SJSA1 (cell line): ENCODE measurements at places on chromosomes 5 and 9. TPM values are rescaled to one million over a fixed set of nuclear protein-coding genes. Genes with fewer than 3 reads are reported as not detected.

Gene CRAT
- total RNA-seq: 8.9 and 20.3 TPM in 2 replicates

Gene DIAPH1
- total RNA-seq: 44.5 and 48.7 TPM in 2 replicates

Gene GLRA1
- total RNA-seq: not detected in 2 replicates

DNA sequence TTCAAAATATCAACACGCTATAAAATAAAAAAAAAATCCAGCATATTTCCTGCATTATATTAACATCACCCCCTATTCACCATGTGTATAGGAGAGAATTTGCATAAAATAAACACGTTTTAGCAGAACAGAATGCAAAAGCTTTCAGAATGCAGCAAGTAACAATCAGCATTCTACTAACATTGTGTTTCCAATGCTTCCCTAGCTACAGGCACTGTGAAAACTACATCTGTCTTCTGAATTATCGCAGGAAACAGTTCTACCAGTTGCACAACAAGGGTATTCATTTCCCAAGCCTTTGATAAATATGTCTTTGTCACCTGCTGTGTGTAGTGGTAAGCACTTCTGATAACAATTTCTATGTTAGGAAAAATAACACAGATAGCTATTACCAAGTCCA, 1015.8 kb downstream of the CDH18 start:
- H3K36me3 ChIP-seq: no peaks in the 10 kb centered on the region
- no peaks in the 10 kb centered on the region for H3K4me1 ChIP-seq
- no peak overlapping the region for H3K4me3 ChIP-seq
- H3K27ac ChIP-seq: no peak overlapping the region
- no peaks in the 10 kb centered on the region for H3K27me3 ChIP-seq

GRCh38 chr5:10584714-10585517, 21.0 kb downstream of the ANKRD33B start:
- H3K4me1 ChIP-seq: peaks cover 21% of the 10 kb centered on the region
- no peak overlapping the region for H3K27ac ChIP-seq
- no peak for DNase-seq
- peaks cover 4% of the 10 kb centered on the region; the same call in 1 of the 2 replicates for H3K36me3 ChIP-seq
- no peaks in the 10 kb centered on the region for H3K27me3 ChIP-seq
- no peak overlapping the region for H3K4me3 ChIP-seq

- no peak for DNase-seq
- H3K4me3 ChIP-seq: no peak overlapping the region
Observed at GRCh38 chr9:132366481-132366880, 11.7 kb upstream of the SETX start.

GRCh38 chr5:92637247-92637646, 943.8 kb downstream of the NR2F1-AS1 start:
- no peak overlapping the region for H3K4me3 ChIP-seq
- H3K27me3 ChIP-seq: no peaks in the 10 kb centered on the region
- H3K36me3 ChIP-seq: no peaks in the 10 kb centered on the region
- H3K4me1 ChIP-seq: peaks cover 7% of the 10 kb centered on the region

DNA sequence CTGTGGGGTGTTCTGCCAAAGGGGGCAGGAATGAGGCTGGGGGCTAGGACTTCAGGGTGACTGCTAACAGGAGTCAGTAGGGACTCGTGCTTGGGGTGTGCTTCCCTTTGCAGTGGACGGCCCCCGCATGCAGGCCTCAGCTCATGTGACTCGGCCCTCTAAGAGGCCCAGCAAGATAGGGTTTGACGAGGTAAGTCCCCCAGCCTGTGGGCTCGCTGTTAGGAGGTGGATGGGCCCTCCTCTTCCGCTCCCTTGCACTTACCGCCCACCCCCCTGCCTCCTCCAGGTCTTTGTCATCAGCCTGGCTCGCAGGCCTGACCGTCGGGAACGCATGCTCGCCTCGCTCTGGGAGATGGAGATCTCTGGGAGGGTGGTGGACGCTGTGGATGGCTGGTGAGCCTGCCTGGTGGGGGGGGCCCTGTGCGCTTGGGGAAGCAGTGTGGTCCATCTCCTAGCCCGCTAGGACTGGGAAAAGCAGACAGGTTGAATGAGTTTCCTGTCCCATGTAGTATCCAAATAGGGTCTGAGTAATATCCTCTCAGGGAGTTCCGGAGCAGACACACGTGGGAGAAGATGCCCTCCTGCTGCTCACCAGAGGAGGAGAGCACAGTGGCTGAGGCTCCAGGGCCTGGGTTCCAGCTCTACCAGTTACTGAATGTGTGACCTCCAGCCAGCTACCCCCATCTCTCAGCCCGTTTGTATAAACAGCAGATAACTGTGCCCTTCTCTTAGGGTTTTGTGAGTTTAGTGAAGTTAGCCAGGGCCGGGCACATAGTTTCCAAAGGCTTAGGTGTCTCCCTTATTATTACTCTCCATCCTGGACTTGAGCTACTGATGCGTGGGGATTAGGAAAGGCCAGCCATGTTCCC, 8.2 kb downstream of the CERCAM start:
- H3K27me3 ChIP-seq: no peaks in the 10 kb centered on the region
- no peak for DNase-seq
- H3K27ac ChIP-seq: no peak overlapping the region
- H3K4me3 ChIP-seq: no peak overlapping the region
- no peaks in the 10 kb centered on the region for H3K4me1 ChIP-seq
- H3K36me3 ChIP-seq: no peaks in the 10 kb centered on the region

- H3K27ac ChIP-seq: no peak overlapping the region
- H3K36me3 ChIP-seq: no peaks in the 10 kb centered on the region
- no peak for DNase-seq
- no peaks in the 10 kb centered on the region for H3K4me1 ChIP-seq
Observed at GRCh38 chr5:66529182-66529581, 67.0 kb upstream of the MAST4 start.

GRCh38 chr5:141354900-141355469, at the start of gene PCDHGA4:
TSS of gene PCDHGA4 (plus strand) at chr5:141355021. CDS start at chr5:141355108, 87 bp downstream.
- H3K27ac ChIP-seq: no peak within 1 kb of the TSS
- DNase-seq: no peak
- H3K4me1 ChIP-seq: no peaks in the 10 kb centered on the region
- H3K36me3 ChIP-seq: no peaks in the 10 kb centered on the region
- H3K4me3 ChIP-seq: no peak within 1 kb of the TSS
- H3K27me3 ChIP-seq: no peaks in the 10 kb centered on the region

DNA sequence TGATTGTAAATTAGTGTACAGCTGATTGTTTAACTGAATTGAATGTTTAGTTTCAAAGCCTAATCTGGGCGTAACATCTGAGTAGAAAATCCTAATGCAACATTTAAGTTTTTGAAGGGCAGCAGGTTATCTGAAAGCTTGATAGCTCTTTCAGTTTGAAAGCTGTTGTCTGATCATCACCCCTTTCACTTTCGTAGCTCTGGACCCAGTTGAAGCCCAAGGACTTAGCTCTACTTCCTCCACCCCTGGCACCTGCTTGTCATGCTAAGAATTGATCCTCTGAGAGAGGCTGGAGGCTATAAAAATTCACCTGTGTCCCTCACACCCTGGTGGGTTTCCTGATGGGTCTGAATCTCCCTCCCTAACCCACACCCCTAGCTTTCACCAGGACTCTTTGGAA, 86.0 kb downstream of the ZFAND5 start:
- no peak overlapping the region for H3K27ac ChIP-seq
- no peak overlapping the region for H3K4me3 ChIP-seq
- H3K27me3 ChIP-seq: no peaks in the 10 kb centered on the region
- H3K4me1 ChIP-seq: no peaks in the 10 kb centered on the region
